Stimulated activated CD8-positive, alpha-beta memory T cell treated with anti-CD3 and anti-CD28 coated beads, Interleukin-4, amount 100 ng/mL, for 48 hours (primary cell): ENCODE measurements at places on chromosomes 13 and 19.
A peak's percentile ranks its signal among the peaks of the same experiment; 100 is the strongest.

- DNase-seq = no peak
Observed at GRCh38 chr13:26663791-26664190, 96.8 kb downstream of the GPR12 start.

- no peak for DNase-seq
Observed at GRCh38 chr13:50125304-50125553, 110.0 kb downstream of the KCNRG start.

DNA sequence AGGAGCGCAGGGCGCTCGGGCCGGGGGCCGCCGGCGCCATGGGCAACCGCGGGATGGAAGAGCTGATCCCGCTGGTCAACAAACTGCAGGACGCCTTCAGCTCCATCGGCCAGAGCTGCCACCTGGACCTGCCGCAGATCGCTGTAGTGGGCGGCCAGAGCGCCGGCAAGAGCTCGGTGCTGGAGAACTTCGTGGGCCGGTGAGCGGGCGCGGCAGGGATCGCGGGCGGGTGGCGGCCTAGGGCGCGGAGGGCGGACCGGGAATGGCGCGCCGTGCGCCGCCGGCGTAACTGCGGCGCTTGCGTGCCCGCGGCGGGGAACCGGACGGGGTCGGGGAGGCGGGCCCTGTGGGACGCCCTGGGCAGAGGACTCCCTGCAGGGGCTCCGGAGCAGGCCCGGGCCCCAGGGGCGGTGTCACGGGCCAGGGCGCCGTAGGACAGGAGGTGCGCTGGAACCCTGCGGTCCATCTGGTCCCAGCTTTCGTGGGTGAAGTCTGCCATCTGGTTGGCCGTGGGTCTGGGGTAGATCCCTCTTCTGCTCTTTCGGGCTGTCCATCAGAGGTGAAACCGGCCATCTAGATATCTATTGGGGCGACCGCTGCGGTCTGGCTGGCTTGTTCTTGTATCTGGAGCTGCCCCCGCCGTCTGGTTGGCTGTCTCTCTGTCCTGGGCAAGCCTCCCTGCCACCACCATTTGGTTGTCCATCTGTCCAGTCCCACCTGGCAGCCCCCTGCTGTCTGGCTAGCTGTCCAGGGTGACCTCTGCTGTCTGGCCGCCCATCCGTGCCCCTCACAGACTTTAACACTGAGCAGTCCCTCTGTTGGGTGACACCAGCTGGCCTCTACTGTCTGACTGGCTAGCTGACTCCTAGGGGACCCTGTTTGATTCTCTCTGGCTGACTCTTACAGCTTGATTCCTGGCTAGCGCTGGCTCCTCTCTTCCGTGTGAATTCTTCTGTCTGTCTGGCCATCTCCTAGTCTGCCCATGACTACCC lies 622 bp downstream of the DNM2 start:
- peak; percentile 68 for DNase-seq

DNA sequence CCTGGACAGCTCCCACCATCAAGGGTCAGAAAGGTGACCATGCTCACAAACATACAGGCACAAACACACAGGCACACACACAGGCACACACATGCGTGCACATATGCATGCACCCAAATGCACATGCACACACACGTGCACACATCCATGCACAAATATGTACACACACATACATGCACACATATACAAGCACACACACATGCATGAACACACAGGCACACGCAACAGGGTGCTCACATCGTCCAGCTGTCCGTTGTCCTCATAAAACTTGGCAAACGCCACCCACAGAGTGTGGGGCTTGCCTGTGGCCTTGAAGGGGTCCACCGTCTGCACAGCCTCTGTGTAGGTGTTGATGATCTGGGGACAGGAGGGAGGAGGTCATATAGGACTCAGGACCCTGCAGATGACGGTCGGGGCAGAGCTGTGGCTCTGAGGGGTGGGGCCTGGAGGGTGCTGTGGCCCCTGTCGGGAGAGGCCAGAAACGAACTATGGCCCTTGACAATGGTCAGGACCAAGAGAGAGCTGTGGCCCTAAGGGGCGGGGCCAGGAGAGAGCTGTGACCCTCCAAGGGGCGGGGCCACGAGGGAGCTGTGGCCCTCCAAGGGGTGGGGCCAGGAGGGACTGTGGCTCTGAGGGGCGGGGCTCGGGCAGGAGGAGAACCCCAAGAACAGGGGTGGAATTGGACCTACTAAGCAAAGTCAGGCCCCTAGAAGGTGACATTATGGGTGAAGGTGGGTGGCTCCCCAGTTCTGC lies 6.2 kb downstream of the XAB2 start:
- peak; percentile 45 for DNase-seq

DNA sequence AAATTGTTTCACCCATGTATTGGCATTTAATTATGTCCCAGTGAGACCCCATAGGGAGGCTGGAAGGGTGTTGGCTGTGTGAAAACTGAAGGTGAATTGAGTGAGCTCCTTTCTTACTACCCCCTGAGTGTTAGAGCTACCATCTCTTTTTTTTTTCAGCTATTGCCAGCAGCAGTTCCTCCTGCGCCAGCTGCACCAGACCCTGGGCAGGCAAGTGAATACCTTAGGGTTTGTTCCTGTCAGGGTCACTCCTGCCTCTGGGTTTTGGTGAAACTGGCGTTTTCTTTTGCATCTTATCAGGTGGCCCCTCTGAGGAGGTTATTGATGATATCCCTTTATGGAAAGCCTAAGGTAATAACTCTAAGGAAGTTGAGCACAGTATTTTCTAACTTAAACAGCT lies 25.5 kb downstream of the CEACAM8 start:
- no peak for DNase-seq

GRCh38 chr19:1634242-1634937 lies 18.0 kb downstream of the TCF3 start:
- DNase-seq = no peak

DNA sequence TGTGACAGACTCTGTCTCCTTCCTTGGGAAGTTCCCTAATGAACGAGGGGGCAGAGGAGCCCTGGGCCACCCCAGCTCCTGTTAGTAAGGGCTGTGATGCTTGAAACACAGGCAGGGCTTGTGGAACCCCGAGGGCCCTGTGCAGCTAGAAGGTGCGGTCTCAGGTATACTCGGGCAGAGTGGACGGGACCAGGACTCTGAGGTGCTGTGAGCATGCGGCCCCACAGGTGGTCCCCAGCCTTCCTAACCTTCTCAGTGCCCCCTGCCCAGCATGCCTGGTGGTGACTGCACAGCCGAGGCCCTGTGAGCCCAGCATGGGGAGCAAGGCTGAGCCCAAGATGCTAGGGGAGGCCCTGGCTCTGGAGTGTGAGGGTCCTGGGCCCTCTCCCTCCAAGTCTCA lies 4.0 kb upstream of the SIGLEC8 start:
- no peak for DNase-seq

DNA sequence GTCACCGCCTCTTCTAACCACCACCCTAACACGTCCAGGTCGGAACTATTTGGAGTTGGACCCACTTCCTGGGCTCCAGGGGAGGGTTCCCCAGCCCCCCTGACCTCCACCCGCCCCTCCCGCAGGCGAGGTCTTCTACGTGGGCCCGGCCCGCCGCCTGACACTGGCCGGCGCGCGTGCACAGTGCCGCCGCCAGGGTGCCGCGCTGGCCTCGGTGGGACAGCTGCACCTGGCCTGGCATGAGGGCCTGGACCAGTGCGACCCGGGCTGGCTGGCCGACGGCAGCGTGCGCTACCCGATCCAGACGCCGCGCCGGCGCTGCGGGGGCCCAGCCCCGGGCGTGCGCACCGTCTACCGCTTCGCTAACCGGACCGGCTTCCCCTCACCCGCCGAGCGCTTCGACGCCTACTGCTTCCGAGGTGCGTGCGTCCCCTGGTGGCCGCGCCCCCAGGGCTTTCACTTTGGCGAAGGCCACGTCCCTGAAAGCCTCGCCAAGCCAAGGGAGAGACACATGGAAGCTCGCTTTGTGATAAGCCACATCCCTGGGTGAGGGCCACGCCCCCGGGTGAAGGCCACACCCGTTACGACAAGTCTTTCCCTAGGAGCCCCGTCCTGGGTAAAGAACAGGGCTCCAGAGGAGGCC lies 13.2 kb downstream of the NCAN start:
- peak; percentile 80 for DNase-seq

DNA sequence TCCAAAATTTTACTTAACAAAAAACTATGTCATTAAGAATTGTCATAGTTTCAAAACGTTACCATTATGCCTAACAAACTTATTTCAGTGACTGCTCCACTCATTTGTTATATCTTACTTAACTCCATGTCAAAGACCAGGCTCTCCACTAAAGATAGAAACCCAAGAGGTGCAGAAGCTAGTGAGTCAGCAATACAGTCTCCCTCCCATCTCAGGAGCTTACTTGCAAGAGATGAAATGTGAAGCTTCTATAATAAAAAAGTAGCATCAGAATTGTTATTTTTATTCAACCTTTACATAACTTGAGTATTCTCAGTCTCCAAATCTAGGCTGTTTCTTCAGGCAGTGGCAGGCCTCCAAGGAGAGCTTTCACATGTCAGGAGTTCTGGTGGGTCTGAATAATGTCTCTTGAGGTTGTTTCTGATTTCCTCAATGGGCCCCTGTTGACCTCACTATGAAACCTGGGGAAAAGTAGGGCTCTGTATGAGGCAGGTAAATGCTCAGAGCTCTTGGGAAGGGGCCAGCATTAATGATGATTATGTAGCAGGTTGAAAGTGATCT lies 242.0 kb downstream of the NDFIP2 start:
- no peak for DNase-seq

DNA sequence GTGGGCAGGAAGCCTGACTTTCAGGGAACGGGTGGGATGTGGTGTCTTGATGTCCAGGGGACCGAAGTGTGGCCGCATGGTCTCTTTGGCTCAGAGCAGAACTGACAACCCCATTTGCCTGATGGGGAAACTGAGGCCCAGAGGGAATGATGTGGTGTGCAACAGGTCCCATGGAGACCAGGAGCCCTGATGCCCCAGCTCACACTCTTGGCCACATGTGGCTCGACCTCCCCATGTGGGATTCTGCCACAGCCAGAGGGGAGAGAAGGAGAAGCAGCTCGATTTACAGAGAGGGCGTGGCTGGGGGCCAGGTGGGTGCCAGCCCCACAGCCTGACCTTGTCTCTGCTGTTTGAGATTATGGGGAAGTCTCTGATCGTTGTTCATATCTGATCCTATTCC lies 128.1 kb downstream of the TEX29 start:
- DNase-seq = no peak

- no peak for DNase-seq
Observed at GRCh38 chr13:91580749-91581148, 182.3 kb downstream of the GPC5 start.
